ENCODE measurements at places on chromosomes 11 and 22. TPM values are rescaled to one million over a fixed set of nuclear protein-coding genes. Genes with fewer than 3 reads are reported as not detected.

GRCh38 chr22:26428515-26429457 is at the start of gene ASPHD2:
ASPHD2 (plus strand) TSS chr22:26429260; CDS start chr22:26433616, 4,356 bp downstream.
- DNase-seq, result peak; percentile 74
- peak within 1 kb of the TSS; percentile 90 for H3K4me3 ChIP-seq
- peak within 1 kb of the TSS; percentile 25 for H3K27ac ChIP-seq
- no peaks in the 10 kb centered on the region for H3K36me3 ChIP-seq
- H3K27me3 ChIP-seq, result peaks cover 48% of the 10 kb centered on the region

GRCh38 chr11:17077240-17077519 is 287 bp downstream of the RPS13 start:
- peaks cover 24% of the 10 kb centered on the region for H3K4me1 ChIP-seq
- no peak for DNase-seq
- H3K4me3 ChIP-seq, result peak overlapping the region; percentile 99

GRCh38 chr11:72589802-72590761 is 84.1 kb downstream of the PDE2A start:
- peaks cover 39% of the 10 kb centered on the region for H3K4me1 ChIP-seq
- DNase-seq, result peak; percentile 85
- no peaks in the 10 kb centered on the region for H3K36me3 ChIP-seq

- peaks cover 37% of the 10 kb centered on the region for H3K4me1 ChIP-seq
- DNase-seq, result peak; percentile 62
- H3K27ac ChIP-seq, result no peak overlapping the region
Observed at GRCh38 chr11:58905011-58905720, 34.1 kb upstream of the GLYATL1 start.

- no peak overlapping the region for H3K4me3 ChIP-seq
- no peak for DNase-seq
- H3K4me1 ChIP-seq, result peaks cover 51% of the 10 kb centered on the region
- peak overlapping the region; percentile 94 for H3K27ac ChIP-seq
- H3K27me3 ChIP-seq, result no peaks in the 10 kb centered on the region
Observed at GRCh38 chr22:37896181-37896592, 9.9 kb upstream of the MICALL1 start.

DNA sequence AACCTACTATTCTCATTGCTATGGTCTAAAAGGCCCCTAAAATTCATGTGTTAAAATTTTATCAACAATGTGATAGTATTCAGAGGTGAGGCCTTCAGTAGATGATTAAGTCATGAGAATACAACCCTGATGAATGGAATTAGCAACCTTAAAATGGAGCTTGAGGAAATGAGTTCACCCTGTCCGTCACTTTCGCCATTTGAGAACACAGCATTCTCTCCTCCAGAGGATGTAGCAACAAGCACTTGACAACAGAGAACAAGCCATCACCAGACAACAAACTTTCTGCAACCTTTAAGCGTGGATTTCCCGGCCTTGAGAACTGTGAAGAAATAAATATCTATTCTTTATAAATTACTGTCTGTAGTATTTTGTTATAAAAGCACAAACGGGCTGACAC is 197.0 kb downstream of the SBF2 start:
- peaks cover 3% of the 10 kb centered on the region for H3K27me3 ChIP-seq
- H3K4me3 ChIP-seq, result no peak overlapping the region
- H3K36me3 ChIP-seq, result peaks cover 36% of the 10 kb centered on the region
- no peak overlapping the region for H3K27ac ChIP-seq
- H3K4me1 ChIP-seq, result 0 out of 2 replicates have a peak, but pooled peaks cover 3% of the 10 kb centered on the region

DNA sequence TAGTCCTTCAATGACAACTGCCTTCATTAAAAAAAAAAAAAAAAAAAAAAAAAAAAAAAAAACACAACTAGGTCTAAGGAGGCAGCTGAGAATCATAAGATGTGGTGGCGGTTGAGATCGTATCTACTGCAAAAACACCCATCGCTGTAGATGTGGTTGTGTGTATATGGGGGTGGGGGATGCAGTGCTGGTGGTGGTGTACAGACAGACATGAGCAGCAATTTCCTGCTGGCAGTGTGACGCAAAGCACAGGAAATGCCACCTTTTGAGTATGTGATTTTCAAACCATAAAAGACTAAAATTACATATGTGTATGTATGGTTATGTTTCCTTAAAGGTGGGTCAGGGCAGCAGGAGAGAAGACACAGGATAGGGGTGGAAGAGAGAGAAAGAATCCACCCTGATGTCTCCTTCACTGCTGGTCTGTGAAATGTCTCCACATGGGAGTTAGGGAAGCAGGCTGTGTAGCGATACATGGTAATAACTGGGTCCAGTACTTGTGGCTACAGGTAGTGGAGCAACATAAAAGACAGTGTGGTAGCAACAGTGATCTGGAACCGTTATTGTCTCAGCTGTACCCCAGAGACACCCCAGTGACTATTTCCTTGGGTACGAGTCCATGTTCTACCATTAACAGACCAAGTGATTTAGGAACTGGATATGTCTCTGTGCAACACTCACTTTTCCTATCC is 57.9 kb downstream of the SYTL2 start:
- peaks cover 44% of the 10 kb centered on the region for H3K4me1 ChIP-seq
- DNase-seq, result no peak
- H3K4me3 ChIP-seq, result no peak overlapping the region
- H3K27ac ChIP-seq, result no peak overlapping the region

DNA sequence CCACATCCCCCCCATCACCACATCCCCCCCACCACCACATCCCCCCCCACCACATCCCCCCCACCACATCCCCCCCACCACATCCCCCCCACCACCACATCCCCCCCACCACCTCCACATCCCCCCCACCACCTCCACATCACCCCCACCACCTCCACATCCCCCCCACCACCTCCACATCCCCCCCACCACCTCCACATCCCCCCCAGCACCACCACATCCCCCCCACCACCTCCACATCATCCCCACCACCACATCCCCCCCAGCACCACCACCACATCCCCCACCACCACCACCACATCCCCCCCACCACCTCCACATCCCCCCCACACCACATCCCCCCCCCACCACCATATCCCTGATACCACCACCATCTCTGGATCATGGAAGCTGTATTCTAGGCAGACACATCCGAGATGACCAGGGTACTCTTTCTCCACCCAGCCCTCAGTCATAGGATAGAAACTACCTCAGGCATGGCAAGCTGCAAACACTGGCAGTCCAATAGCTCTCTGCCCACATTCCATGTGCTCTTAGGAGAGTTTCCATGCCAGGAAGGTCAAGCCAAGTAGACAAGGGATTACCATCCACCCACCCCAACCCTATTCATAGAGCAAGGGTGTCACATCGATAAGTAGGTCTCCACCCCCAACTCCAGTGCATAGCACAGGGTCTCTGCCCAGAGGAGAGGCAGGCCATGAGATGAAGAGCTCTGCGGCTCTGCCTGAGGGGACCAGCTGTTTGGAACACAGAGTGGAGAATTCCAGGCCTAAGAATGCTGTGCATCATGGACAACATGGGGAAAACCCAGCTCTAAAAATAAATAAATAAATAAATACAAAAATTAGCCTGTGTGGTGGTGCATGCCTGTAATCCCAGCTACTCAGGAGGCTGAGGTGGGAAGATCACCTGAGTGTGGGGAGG is 33.0 kb upstream of the TEAD1 start:
- H3K4me3 ChIP-seq, result no peak overlapping the region
- peaks cover 6% of the 10 kb centered on the region for H3K36me3 ChIP-seq
- peaks cover 11% of the 10 kb centered on the region for H3K4me1 ChIP-seq
- H3K27me3 ChIP-seq, result no peaks in the 10 kb centered on the region
- no peak overlapping the region for H3K27ac ChIP-seq
- DNase-seq, result no peak

GRCh38 chr11:6855971-6856541 is 6.8 kb upstream of the OR10A2 start:
- H3K4me1 ChIP-seq, result peaks cover 11% of the 10 kb centered on the region
- no peaks in the 10 kb centered on the region for H3K27me3 ChIP-seq
- H3K36me3 ChIP-seq, result peaks cover 22% of the 10 kb centered on the region
- DNase-seq, result no peak
- H3K4me3 ChIP-seq, result no peak overlapping the region

DNA sequence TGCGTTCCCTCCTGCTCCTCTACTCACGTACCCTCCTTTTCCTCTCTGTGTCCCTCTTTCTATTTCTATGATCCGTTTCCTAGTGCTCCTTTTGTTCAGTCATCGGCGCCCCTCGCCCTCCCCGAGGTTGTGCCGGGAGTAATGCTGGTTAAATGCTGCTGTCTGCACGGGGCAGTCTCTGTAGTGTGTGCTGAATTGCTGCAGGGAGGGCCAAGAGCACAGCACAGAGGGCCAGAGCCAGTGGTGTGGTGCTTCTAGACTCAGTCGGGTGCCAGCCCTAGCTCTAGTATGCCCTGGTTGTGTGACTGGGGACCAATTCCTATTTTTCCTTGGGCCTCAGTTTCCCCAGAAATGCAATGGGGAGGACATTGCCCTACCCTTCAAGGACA is 98.3 kb downstream of the PKNOX2 start:
- H3K27me3 ChIP-seq, result peaks cover 42% of the 10 kb centered on the region
- H3K36me3 ChIP-seq, result no peaks in the 10 kb centered on the region
- peaks cover 43% of the 10 kb centered on the region for H3K4me1 ChIP-seq

- H3K36me3 ChIP-seq, result peaks cover 5% of the 10 kb centered on the region
- peaks cover 39% of the 10 kb centered on the region for H3K4me1 ChIP-seq
- DNase-seq, result no peak
- no peak overlapping the region for H3K4me3 ChIP-seq
- H3K27me3 ChIP-seq, result no peaks in the 10 kb centered on the region
Observed at GRCh38 chr11:15873501-15873900, 482.8 kb downstream of the SOX6 start.

- peaks cover 4% of the 10 kb centered on the region for H3K27me3 ChIP-seq
- H3K36me3 ChIP-seq, result peaks cover 28% of the 10 kb centered on the region
- H3K4me1 ChIP-seq, result peaks cover 55% of the 10 kb centered on the region
- DNase-seq, result no peak
Observed at GRCh38 chr22:34845391-34845790, 220.6 kb upstream of the ISX start.

- no peak overlapping the region for H3K27ac ChIP-seq
- peaks cover 16% of the 10 kb centered on the region for H3K4me1 ChIP-seq
- H3K4me3 ChIP-seq, result no peak overlapping the region
- peaks cover 6% of the 10 kb centered on the region for H3K36me3 ChIP-seq
- no peak for DNase-seq
- H3K27me3 ChIP-seq, result no peaks in the 10 kb centered on the region
Observed at GRCh38 chr11:12402691-12403120, 25.3 kb downstream of the PARVA start.

DNA sequence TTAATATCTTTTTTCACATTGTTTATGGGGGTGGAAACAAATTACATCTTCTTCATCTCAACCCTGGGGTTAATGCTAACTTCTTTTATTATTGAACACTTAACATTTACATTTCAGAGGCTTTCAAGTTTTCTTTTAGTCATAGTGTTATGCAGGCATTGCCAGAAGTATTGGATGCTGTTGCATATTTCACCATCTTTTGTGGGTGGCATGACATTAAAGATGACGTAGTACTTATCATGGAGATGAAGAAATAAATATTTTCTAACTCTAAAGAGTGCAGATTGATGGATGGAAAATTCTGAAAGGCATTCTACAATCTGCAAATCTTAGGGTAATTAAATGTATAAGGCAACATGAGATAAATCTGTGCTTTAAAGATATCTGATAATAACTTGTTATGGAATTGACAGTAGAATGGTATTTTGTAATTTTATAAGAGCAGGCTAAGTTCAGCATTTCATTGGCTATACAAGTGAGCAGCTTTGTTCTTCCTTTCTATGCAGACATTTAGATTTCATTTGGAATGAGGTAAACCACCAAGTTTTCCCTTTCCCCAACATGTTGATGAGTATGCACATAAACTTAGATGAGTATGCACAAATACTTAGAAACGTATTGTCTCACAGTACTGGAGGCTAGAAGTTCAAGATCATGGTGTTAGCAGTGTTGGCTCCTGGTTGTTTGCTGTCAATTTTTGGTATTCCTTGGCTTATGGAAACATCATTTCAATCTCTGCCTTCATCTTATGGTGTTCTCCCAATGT is 924.4 kb downstream of the METTL15 start:
- H3K4me3 ChIP-seq, result no peak overlapping the region
- peaks cover 16% of the 10 kb centered on the region for H3K36me3 ChIP-seq
- no peak for DNase-seq
- H3K4me1 ChIP-seq, result no peaks in the 10 kb centered on the region
- no peak overlapping the region for H3K27ac ChIP-seq

GRCh38 chr11:126361400-126361799 is 5.9 kb downstream of the ST3GAL4 start:
- H3K4me1 ChIP-seq, result peaks cover 39% of the 10 kb centered on the region
- H3K27ac ChIP-seq, result no peak overlapping the region

GRCh38 chr11:73939096-73939495 is 11.7 kb upstream of the DNAJB13 start:
- H3K27ac ChIP-seq, result no peak overlapping the region
- no peak for DNase-seq
- H3K27me3 ChIP-seq, result peaks cover 8% of the 10 kb centered on the region
- peaks cover 39% of the 10 kb centered on the region for H3K36me3 ChIP-seq
- no peak overlapping the region for H3K4me3 ChIP-seq

DNA sequence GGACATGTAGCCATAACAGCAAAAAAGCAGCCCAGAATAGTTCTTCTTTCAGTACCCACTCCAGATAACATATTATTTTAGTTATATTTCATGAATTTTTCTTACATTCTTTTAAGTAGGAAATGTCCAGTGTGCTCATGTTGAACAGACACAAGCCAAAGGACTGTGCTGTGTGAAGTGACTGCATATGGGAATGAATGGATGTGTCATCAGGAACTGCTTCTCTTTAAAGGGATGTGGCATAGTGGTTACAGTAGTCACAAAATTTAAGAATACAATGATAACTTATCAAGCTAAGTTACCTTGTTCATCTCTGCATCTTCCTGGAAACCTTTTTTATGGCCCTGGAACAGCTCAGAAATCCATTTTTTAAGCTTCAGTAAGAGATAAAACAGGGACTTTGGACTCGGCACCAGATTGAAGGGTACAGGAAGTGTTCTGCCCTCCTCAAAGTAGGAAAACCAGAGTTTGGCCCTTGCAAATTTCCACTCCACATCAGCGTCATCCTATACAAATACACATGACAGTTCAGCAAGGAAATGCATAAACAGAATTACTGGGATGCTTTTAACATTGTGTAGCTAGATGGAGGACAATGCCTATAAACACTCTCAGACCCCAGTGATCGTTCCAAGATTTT is 112.8 kb downstream of the TRPC6 start:
- H3K36me3 ChIP-seq, result no peaks in the 10 kb centered on the region
- H3K4me3 ChIP-seq, result no peak overlapping the region
- peaks cover 18% of the 10 kb centered on the region for H3K4me1 ChIP-seq
- H3K27me3 ChIP-seq, result no peaks in the 10 kb centered on the region
- no peak overlapping the region for H3K27ac ChIP-seq

- H3K4me3 ChIP-seq, result no peak overlapping the region
- peaks cover 8% of the 10 kb centered on the region for H3K4me1 ChIP-seq
- no peak for DNase-seq
- peaks cover 19% of the 10 kb centered on the region for H3K27me3 ChIP-seq
Observed at GRCh38 chr22:45418056-45418769, 4.7 kb downstream of the RIBC2 start.

DBX1 gene
- 0.14 TPM for total RNA-seq

SLC3A2 gene
- total RNA-seq, result 334 TPM

TCN1 gene
- not detected for total RNA-seq

TNRC6B gene
- 51.1 TPM for total RNA-seq

KCNK7 gene
- 2.0 TPM for total RNA-seq

OR1S2 gene
- total RNA-seq, result not detected

SEZ6L gene
- total RNA-seq, result 0.57 TPM

NCF4 gene
- total RNA-seq, result not detected

OR10D3 gene
- not detected for total RNA-seq

CCDC116 gene
- total RNA-seq, result 0.27 TPM

AQP11 gene
- 1.2 TPM for total RNA-seq

PAX6 gene
- total RNA-seq, result 0.30 TPM

VSIG10L2 gene
- not detected for total RNA-seq

FERMT3 gene
- total RNA-seq, result 3.8 TPM

RFPL1 gene
- not detected for total RNA-seq

Data from WTC11 (cell line).